ENCODE measurements at places on chromosomes 6 and 20.

DNA sequence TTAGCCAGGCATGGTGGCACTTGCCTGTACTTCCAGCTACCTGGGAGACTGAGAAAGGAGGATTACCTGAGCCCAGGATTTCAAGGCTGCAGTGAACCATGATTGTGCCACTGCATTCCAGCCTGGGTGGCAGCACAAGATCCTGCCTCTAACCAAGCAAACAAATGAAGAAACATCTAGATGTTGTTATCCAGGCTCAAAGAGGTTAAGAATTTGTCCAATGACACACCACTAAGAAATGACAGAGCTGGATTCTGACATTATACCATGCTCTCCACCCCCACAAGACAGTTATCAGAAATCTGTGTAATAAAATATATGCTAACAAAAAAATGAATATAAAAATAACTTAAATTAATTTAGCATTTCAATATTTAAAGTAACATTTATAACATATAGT is 925.5 kb upstream of the SLC35B3 start:
- DNase-seq, result no peak

- no peak for DNase-seq
These were observed 243.8 kb upstream of the IRAK1BP1 start for GRCh38 chr6:78623554-78623953.

DNA sequence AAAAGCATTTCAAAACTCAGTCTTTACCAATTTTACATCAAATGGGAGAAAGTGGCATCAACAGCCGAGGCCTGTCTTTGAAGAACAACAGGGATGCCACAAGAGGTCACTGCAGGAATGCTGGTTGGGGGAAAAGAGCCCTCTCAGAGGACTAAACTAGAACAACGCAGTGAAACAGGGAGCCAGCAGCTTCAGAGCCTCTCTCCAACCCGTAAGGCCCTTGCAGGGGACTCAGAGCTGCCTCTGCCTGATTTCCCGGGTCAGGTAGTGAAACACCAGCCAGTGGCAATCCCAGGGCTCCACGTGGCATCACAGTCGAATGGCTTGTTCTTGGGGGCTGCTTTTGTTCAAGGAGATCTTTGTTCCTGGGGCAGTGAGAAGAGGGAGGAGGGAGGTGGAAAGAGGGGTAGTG is 55.0 kb upstream of the KCNK16 start:
- DNase-seq, result peak; percentile 9

- DNase-seq, result no peak
These were observed 163.2 kb upstream of the BTBD3 start for GRCh38 chr20:11754451-11754850.

DNA sequence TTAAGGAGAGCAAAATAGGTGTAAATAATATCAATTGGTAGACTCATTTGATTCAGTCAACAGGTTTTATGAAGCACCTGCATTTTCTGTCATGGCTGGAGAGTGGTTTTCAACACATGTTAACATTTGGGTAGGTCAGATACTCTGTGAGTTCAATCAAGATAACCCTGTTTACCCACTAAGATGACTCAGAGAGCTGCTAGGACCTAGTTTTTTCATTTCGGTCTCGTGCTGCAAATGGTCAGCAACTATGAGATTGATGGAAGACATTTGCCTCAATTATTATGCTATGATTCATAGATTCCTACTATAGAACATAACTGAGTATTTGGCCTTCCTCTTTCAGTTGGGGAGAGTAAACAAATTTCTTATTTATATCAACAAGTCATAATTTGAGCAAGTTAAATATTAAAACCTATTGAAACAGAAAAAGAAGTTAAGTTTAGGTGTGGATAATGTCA is 391.4 kb upstream of the CITED2 start:
- no peak for DNase-seq

DNA sequence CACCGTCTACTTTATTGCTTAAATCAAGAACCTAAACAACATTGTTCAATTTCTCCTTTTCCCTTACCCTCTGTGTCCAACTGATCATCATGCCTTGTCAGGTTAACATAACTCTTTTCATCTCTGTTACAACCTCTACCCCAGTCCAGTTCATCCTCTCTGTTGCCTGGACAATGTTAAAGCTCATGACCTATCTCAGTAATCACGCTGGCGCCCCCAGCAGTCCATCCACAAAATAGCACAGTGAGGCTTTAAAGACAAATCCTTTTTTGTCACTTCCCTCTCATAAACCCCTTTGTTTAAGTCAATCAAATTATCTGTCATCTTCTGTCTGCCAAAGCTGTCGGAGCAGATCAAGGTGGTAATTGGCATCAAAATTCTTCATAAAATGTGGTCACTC is 140.1 kb downstream of the QKI start:
- DNase-seq, result peak; percentile 61

- DNase-seq, result no peak
These were observed 56.8 kb downstream of the MYH7B start for GRCh38 chr20:35012227-35013069.

GRCh38 chr20:6533761-6534479 is 233.6 kb upstream of the BMP2 start:
- no peak for DNase-seq

DNA sequence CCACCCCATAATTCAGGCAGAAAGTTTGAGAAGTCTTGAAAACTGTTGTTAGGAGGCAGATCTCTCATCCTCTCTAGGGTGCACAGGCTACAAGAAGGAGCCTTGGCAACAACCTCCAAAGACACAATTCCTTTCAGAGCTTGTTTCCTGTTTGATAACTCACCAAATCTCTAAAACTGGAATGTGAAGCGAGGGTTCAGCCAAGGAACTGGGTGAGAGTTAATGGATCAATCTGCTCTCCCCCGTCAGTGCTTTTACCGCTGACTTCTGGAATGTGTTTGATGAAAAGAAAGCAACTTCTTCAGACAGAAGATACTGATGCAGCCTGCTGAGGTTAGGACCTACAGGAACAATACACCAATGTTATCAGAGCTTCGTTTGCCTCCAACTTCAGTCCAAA is 171.8 kb upstream of the BMP2 start:
- no peak for DNase-seq

DNA sequence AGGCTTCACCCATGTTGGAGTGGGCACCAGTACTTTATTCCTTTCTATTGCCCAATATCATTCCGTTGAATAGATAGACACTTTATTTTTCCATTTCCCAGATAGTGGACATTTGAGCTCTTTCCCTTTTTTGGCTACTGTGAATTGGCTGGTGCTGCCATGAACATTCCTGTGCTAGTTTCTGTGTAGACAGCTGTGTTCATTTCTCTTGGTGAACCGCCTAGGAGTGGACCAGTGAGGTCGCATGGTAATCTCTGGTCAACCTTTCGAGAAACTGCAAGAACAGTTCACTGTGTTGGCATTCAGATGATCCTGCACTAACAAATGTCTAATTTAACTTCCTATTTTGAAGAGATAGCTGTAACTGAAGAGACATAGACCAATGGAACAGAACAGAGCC is 58.6 kb downstream of the RAMACL start:
- DNase-seq, result no peak

DNA sequence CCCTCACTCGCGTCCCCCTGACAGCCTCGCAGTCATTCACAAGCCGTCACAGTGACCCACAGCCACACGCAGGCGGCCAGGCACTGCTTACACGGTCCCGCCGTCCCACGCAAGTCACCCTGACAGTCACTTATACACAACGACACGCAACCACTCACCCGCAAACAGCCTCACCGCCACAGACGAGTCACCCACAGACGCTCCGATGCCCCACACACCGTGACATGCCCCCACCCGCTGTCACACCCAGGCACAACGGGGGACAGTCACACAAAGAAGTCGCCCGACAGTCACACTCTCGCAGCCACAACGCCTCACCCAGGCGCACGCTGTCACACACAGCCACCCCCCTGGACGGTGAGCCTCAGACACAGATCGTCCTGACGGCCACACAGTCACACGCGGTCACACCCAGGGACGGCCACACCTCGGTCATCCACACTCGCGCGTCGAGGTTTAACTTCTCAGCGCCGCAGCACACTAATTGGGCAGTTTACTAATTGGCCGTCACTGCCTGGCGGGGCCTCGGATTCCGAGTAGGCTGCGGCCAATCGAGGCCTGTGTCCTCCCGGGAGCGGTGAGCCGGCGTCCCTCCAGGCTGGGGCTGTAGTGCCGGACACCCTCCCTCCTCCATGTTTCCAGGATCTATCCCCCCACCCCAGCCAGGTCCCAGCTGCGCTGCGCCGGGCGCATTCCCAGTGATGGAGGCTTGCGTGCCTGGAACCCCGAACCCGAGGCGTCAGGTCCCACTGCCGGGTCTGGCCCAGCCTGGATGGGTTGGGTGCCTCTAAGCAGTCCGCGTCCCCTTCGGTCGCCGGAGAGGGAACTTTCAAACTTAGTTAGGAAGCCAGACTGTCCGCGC is 790 bp downstream of the TOX2 start:
- DNase-seq, result peak; percentile 21

GRCh38 chr6:19602434-19603013 is 234.6 kb upstream of the ID4 start:
- DNase-seq, result no peak

DNA sequence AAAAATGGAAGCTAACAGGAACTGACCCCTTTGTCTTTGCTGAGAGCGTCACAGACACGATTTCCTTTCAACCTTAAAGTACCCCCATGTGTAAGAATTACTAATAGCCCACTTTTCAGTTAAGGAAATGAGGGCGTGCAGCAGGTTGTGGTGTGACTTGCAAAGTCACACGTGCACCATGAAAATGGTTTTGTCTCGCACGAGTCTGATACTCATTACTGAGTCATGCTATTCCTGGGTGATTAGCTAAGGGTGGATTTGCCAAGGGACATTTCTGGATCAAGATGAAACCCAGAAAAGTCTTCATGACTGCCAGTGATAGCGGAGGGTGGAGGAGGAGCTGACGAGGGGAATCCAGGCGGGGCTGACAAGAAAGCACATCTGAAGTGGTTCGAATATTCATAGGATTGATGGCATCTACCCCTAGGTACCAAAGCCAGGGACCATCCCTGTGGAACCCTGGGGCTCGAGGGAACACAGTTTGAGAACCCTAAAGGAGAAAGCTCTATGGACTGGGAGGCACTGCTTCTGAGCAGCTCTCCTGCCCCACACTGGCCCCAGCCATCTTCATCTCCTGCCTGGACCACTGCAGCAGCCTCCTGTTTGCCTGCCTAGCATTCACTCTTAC is 12.1 kb upstream of the NFATC2 start:
- DNase-seq, result no peak

DNA sequence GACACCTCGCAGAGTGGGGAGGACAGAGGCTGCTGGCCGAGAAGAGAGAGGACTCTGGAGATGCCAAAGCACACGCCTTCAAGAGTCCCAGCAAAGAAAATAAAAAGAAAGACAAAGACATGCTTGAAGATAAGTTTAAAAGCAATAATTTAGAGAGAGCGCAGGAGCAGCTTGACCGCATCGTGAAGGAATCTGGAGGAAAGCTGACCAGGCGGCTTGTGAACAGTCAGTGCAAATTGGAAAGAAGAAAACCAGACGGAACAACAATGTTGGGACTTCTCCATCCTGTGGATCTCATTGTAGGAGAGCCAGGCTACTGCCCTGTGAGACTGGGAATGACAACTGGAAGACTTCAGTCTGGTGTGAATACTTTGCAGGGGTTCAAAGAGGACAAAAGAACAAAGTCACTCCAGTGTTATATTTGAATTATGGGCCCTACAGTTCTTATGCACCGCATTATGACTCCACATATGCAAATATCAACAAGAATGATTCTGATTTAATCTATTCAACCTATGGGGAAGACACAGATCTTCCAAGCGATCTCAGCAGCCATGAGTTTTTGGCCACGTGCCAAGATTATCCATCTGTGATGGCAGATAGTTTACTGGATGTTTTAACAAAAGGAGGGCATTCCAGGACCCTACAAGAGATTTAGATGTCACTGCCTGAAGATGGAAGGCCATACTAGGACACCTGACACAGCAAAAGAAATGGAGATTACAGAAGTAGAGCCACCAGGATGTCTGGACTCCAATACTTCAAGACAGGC is 52.2 kb downstream of the REV3L start:
- DNase-seq, result no peak

GRCh38 chr6:53524455-53524815 is 20.5 kb downstream of the GCLC start:
- no peak for DNase-seq

DNA sequence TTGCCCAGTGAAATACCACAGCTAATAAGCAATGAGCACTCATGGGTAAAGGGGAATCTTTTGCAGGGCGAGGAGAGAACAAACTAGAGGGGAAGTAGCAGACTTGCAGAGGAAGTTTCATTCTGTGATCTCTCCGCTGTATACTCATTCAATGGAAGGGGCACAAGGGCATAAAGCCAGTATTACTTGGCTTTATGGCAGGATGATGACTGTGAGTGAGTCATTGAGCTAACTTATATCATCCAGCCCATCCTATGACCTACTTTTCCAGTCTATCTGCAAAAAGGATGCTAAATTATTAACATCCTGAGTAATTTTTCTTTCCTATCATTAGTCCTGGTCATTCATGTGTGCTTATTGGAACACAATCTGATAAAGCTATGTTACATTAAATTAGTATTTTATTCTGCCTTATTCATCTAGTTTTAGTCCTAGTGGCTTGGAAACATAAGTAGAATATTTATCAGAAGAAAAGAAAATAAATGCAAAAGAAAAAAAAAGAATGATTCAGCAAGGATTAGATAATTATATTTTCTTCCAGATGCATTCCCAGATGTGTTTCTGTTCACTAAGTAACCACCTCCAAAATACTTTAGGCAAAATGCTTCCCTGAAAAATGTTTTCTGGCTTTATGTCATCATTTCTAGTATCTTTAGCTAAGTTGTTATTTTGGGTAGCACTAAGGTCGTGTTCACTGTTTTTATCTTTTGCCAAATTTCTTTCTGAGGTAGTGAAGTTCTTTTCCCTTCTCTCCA is 471.7 kb downstream of the CDKAL1 start:
- no peak for DNase-seq

GRCh38 chr6:111971181-111971841 is 82.6 kb upstream of the CCN6 start:
- DNase-seq, result no peak

GRCh38 chr6:44576132-44576631 is 188.7 kb downstream of the CDC5L start:
- DNase-seq, result no peak

GRCh38 chr6:158033751-158034702 is 52.4 kb downstream of the SYNJ2 start:
- DNase-seq, result no peak

Measured in activated CD4-positive, alpha-beta T cell treated with anti-CD3 and anti-CD28 coated beads, Interleukin-2, amount 10 ng/mL, durations not matched to agents 7 days and 5 days (primary cell).